Karpas-422 (cell line): ENCODE measurements at places on chromosomes 2 and 18. TPM values are rescaled to one million over a fixed set of nuclear protein-coding genes. Genes with fewer than 3 reads are reported as not detected.

DNA sequence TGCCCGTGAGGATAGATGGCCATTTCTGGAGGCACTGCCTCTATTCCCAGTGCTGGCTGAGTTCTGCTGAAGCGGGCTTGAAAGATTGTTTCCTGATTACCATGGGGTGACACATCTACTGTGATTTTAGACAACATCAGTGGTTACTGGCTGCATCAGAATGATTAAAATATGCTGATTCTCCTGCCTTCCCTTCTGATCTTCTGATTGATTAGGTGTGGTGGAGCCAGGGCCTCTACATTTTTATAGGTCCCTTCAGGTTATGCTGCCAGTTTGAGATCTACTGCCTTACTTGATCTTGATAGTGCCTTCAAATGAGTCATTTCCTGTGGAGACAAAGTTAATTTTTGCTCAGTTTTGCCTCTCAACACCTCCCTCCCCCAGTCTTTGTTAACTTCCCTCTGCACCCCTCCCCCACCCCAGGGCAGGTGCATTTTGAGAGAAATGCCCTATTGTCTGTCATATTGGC lies 31.6 kb upstream of the SNORC start:
- DNase-seq: peak; percentile 72
- no peak overlapping the region for H3K4me3 ChIP-seq
- H3K27ac ChIP-seq: peak overlapping the region; percentile 70
- peaks cover 30% of the 10 kb centered on the region; the same call in 1 of the 2 replicates for H3K36me3 ChIP-seq

DNA sequence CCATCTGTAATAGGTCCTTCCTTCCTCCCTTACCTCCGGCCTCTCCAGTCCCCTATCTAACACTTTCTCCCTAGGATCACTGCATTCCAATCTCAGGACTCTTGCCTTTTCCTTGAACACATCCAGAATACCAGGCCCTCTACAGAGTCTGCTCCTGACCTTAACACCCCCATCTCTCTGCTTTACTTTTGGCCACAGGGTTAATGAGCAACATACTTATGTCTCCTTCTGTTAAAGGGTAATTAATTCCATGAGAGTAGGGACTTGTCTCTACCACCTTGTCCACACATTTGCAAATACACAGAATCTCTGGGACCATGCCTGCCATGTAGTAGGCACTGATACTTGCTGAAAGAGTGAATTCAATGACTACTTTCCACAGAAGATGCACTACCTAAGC lies 94.9 kb downstream of the COBLL1 start:
- no peak overlapping the region for H3K27ac ChIP-seq
- no peaks in the 10 kb centered on the region for H3K27me3 ChIP-seq
- no peak for DNase-seq
- H3K36me3 ChIP-seq: no peaks in the 10 kb centered on the region
- H3K4me3 ChIP-seq: no peak overlapping the region

GRCh38 chr2:187232749-187233148 lies 215.3 kb downstream of the CALCRL start:
- no peak for DNase-seq
- H3K4me3 ChIP-seq: no peak overlapping the region
- no peaks in the 10 kb centered on the region for H3K36me3 ChIP-seq
- no peaks in the 10 kb centered on the region for H3K27me3 ChIP-seq
- H3K27ac ChIP-seq: no peak overlapping the region
- H3K4me1 ChIP-seq: no peaks in the 10 kb centered on the region

- H3K4me1 ChIP-seq: no peaks in the 10 kb centered on the region
- H3K4me3 ChIP-seq: no peak overlapping the region
- H3K27me3 ChIP-seq: no peaks in the 10 kb centered on the region
Measured at GRCh38 chr18:42086288-42086687, 131.3 kb downstream of the PIK3C3 start.

DNA sequence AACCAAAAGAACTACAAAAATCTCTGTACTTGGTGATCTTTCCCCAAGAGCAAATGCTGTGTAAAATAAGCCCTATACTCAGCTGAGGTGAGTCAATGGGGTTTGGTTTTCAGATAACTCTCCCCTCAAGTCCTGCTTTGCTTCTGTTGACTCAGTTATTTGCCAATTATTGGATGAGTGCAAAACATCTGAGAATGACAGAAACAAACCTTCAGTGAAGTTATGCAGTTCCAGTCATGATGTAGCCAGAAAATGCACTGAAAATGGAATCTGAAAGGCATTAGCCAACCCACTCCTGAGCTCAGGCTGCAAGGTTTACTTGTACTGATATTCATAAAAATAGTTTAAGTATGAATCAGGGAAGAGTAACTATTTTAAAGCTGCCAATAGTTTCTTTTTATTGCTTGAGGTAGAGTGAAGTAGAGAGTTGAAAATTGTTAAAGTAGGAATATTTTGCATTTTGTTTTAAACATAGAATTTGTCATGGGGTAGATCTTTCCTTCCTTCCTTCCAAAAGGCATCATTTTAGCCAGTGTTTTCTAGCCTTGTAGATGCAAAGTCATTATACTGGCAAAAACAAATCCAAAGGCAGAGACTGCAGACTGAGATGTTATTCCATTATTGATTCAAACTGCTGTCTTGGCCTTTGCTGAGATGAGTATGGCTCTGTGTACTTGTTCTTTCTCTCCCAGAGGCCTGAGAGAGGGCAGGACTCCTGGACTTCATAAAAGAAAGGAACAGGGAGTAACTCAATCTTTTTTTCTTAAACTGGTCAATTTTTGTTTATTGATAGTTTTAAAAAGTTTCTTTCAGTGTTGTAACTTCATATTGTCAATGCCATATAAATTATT lies 215.3 kb downstream of the RND3 start:
- no peak for DNase-seq
- H3K4me3 ChIP-seq: no peak overlapping the region
- no peaks in the 10 kb centered on the region for H3K27me3 ChIP-seq
- no peaks in the 10 kb centered on the region for H3K36me3 ChIP-seq
- H3K4me1 ChIP-seq: no peaks in the 10 kb centered on the region

DNA sequence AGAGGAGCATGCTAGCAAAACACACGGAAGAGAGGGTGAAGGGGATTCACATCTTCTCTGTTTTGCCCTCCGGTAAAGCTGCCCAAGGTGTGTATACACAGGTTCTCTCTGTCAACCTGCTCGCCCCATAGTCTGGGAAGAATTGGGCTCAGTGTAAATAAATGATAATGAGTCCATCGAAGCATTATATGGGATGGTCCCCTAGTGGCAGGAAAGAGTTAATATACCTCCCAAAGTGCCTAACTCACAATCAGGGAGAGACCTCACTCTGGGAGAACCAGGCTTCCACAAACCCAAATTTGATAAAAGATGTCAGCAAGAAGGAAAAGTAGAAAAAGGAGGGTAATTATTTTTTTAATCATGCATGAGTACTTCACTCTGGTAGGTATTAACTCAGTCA lies 262.2 kb upstream of the ZNF521 start:
- H3K27me3 ChIP-seq: no peaks in the 10 kb centered on the region
- H3K4me1 ChIP-seq: no peaks in the 10 kb centered on the region
- no peaks in the 10 kb centered on the region for H3K36me3 ChIP-seq
- no peak overlapping the region for H3K27ac ChIP-seq
- no peak for DNase-seq

GRCh38 chr18:77110400-77110799 lies 22.2 kb downstream of the MBP start:
- no peak overlapping the region for H3K27ac ChIP-seq
- no peaks in the 10 kb centered on the region for H3K27me3 ChIP-seq
- peaks cover 59% of the 10 kb centered on the region for H3K4me1 ChIP-seq
- no peak overlapping the region for H3K4me3 ChIP-seq

DNA sequence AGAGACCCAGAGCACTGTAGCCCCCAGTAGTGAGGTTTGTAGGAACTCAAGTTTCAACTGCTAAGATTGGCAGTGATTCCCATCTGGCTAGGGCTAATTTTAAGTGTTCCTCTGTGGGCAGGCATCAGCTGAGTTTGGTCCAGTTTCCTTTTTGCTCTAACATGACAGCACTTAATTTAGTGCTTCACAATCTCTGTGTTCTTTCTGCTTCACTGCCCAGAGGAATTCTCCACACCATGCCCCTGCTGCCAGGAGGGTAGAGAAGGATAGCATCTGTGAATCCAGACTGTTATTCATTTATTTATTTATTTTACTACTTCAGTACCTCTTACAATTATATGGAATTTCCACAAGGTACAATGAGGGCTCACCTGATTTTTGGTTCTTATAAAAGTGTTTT lies 549.9 kb upstream of the FSIP2 start:
- H3K4me3 ChIP-seq: no peak overlapping the region
- no peak for DNase-seq
- H3K4me1 ChIP-seq: no peaks in the 10 kb centered on the region
- H3K36me3 ChIP-seq: no peaks in the 10 kb centered on the region
- H3K27ac ChIP-seq: no peak overlapping the region

GRCh38 chr2:221423210-221423804 lies 148.8 kb downstream of the EPHA4 start:
- no peak overlapping the region for H3K27ac ChIP-seq
- H3K27me3 ChIP-seq: no peaks in the 10 kb centered on the region
- no peak for DNase-seq
- no peak overlapping the region for H3K4me3 ChIP-seq
- H3K36me3 ChIP-seq: no peaks in the 10 kb centered on the region

DNA sequence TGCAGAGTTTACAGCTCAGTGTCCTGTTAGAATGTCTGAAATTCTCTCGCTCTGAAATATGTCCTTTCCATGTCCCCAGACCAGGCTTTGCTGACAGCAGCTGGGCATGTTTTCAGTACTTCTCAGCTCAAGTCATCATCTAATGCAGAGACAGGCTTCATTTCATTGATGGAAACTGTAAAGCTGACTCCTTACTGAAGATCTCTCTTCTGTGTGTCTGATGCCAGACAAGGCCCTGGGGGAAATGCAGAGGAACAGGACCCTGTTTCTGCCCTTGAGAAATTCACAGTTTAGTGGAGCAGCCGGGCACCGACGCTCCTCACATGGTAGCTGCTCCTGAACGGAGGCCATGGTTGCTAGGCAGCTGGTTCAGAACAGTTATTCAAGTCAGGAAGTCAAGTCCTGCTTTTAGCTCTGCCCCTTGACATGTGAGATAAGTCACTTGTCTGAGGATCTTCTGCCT lies 24.6 kb upstream of the FZD7 start:
- DNase-seq: no peak
- no peak overlapping the region for H3K27ac ChIP-seq
- H3K36me3 ChIP-seq: no peaks in the 10 kb centered on the region
- H3K4me1 ChIP-seq: peaks cover 19% of the 10 kb centered on the region
- H3K4me3 ChIP-seq: no peak overlapping the region

DNA sequence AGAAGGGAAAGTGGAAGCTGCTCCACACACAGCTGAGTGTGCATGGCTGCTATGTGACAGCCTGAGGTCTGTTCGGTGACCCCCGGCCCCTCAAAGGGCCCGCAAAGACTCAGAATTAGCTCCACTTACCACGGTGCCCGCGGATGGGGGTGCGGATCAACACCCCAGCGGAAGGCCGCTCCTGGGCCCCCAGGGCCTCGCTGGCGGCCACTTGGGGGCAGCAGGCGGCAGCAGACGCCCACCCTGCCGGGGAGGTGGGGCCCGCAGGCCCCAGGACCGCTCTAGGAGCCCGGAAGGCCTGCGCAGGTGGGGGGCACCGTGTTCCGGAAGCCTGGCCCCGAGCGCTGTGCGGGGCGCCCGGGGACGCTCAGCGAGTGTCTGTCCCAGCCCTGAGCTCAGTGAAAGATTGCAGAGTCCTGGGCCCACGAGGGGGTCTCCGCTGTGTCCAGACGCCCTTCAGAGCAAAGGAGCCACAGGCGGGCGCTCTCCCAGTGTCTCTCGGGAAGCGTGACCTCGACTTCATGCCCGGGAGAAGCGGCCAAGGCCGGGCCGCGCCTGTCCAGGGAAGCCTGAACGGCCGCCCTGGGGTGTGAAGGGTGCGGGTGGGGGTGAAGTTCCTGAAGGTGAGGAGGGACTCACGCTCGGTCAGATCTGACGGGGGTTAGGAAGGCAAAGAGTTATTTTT lies 118.7 kb downstream of the VAPA start:
- H3K36me3 ChIP-seq: no peaks in the 10 kb centered on the region
- H3K4me3 ChIP-seq: no peak overlapping the region
- no peaks in the 10 kb centered on the region for H3K27me3 ChIP-seq

GRCh38 chr2:198073253-198073652 lies 268.9 kb downstream of the PLCL1 start:
- H3K27me3 ChIP-seq: no peaks in the 10 kb centered on the region
- H3K4me3 ChIP-seq: no peak overlapping the region
- H3K36me3 ChIP-seq: no peaks in the 10 kb centered on the region
- H3K4me1 ChIP-seq: no peaks in the 10 kb centered on the region
- H3K27ac ChIP-seq: no peak overlapping the region

- H3K4me3 ChIP-seq: no peak overlapping the region
- no peak overlapping the region for H3K27ac ChIP-seq
- no peaks in the 10 kb centered on the region for H3K36me3 ChIP-seq
- H3K4me1 ChIP-seq: no peaks in the 10 kb centered on the region
Measured at GRCh38 chr2:189046320-189046719, 72.1 kb downstream of the COL3A1 start.

DNA sequence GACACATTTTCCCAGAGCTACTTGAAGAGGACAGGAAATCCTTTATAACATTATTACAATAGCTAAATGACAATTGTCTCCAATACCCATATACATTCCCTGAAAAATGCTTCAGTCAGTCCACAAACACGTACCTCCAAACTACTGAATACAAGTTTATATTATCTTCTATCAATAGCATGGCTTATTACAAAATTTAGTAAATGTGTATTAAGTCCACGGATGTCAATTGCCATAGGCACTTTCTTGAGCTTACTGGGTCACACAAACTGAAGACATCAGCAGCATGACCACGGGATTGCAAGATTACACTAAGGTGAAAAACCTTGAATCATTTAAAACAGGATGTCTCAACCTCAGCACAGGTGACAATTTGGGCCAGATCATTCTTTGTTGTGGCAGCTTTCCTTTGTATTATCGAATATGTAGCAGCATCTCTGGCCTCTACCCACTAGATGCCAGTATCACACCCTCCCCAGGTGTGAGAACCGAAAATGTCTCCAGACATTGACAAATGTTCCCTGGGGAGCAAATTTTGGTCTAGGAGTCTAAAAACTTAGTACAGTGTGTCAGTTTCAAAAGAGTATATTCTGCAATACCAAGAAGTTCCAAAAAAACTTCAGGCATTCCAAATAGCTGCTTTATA lies 1.4 kb downstream of the MBD2 start:
- peak; percentile 93 for DNase-seq
- peaks cover 25% of the 10 kb centered on the region for H3K36me3 ChIP-seq
- H3K27ac ChIP-seq: peak overlapping the region; percentile 98
- H3K4me3 ChIP-seq: peak overlapping the region; percentile 77
- peaks cover 58% of the 10 kb centered on the region for H3K4me1 ChIP-seq

- no peak for DNase-seq
- no peaks in the 10 kb centered on the region for H3K4me1 ChIP-seq
- H3K4me3 ChIP-seq: no peak overlapping the region
- H3K27ac ChIP-seq: no peak overlapping the region
- H3K36me3 ChIP-seq: no peaks in the 10 kb centered on the region
Measured at GRCh38 chr2:142718576-142719155, 158.8 kb upstream of the KYNU start.

GRCh38 chr2:42464631-42465030 lies 29.2 kb downstream of the KCNG3 start:
- no peaks in the 10 kb centered on the region for H3K4me1 ChIP-seq
- no peaks in the 10 kb centered on the region for H3K27me3 ChIP-seq
- H3K27ac ChIP-seq: no peak overlapping the region
- DNase-seq: no peak
- H3K36me3 ChIP-seq: no peaks in the 10 kb centered on the region

- no peak for DNase-seq
- H3K36me3 ChIP-seq: peaks cover 13% of the 10 kb centered on the region; the same call in 1 of the 2 replicates
- H3K4me1 ChIP-seq: peaks cover 60% of the 10 kb centered on the region
- no peak overlapping the region for H3K4me3 ChIP-seq
- H3K27me3 ChIP-seq: no peaks in the 10 kb centered on the region
Measured at GRCh38 chr2:176291809-176292283, 22.6 kb downstream of the MTX2 start.

Gene TFPI
- not detected in 2 replicates for total RNA-seq

Gene RNF181
- 332 and 398 TPM in 2 replicates for total RNA-seq

Gene MROH2A
- total RNA-seq: 1.9 and 2.6 TPM in 2 replicates

Gene ERICH2
- total RNA-seq: not detected in 2 replicates

Gene TMEM169
- not detected in 2 replicates for total RNA-seq

Gene GATA6
- not detected in 2 replicates for total RNA-seq

Gene KHK
- 3.5 and 4.1 TPM in 2 replicates for total RNA-seq

Gene CNDP1
- total RNA-seq: 0.11 TPM in 1 of 2 replicates, not detected in the other
